Uterus (tissue), 4 donors: ENCODE measurements at places on chromosomes 1 and 21. TPM values are rescaled to one million over a fixed set of nuclear protein-coding genes. Genes with fewer than 3 reads are reported as not detected.

EDN2 gene
- total RNA-seq: 3.7 TPM

DNA sequence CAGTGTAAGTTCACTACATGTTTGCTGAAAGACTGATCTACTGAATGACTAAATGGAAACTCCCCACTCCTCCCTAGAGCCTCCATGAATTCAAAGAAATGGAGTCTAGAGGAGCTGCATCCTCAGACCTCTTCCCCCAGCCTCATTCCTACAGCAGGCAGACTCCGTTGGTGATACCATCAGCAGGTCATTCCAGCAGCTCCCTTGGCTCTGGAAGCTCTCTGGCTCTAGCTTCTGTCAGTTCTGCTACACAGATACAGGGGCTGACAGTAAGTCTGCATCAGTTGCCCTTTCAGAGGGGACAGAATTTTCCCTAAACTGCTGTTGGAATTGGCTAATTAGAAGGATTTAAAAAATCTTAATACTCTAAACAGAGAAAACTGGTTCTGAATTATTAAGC lies 31.7 kb upstream of the DMRTA2 start:
- DNase-seq: no peak

- no peak for DNase-seq
These were observed 249.7 kb downstream of the KAZN start for GRCh38 chr1:14848203-14848602.

- no peak for DNase-seq
These were observed 3.3 kb upstream of the BRWD1 start for GRCh38 chr21:39316729-39317128.

DNA sequence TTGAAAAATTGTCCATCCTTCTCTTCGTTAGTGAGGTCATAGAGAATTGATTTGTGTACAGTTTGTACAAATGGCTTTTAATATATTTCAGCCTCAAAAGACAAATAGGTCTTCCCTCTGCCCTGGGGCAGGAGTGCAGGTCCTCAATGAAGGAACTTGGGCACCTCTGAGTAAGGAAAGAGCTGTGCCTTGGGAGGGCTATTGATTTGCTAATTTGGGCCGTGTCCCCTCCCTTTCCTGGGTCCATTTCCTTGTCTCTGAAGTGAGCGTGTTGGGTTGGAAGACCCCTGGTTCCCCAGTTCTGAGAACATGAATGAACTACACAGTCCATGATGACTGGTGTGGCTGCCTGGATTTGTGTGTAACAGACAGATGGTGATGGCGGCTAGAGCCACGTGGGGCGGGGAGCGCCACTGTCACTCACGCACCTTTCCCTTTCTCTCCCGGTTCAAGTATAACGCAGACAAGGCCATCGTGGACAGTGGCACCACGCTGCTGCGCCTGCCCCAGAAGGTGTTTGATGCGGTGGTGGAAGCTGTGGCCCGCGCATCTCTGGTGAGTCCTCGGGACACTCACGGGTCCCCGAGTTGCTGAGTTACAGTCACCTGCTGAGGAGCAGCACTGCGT lies 71.0 kb upstream of the FAM3B start:
- no peak for DNase-seq

GRCh38 chr1:18398791-18399530 lies 81.8 kb upstream of the KLHDC7A start:
- DNase-seq: no peak

- no peak for DNase-seq
These were observed 11.7 kb downstream of the CAPN9 start for GRCh38 chr1:230758709-230759368.

- no peak for DNase-seq
These were observed 100.9 kb downstream of the XCL2 start for GRCh38 chr1:168442931-168443330.

DNA sequence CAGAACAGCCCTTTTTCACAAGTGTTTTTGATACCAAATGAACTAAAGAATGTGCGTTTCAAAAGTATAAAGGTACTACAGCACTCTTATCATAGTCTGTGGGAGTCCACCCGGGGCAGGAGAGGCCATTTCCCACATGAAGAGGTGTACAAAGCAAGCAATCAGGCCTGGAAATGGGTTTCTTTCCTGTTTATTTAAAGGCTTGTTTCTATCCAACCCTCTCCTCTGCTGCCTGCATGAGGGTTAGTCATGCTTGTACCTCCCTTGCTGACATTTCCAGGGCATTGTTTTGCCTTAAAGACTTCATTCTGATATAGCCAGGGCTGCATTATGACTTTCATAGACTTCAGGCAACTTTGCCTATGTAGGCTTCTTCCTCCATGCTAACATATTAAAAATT lies 11.6 kb downstream of the SELP start:
- DNase-seq: no peak
